Left ventricle myocardium inferior (tissue), 1 donor: ENCODE measurements at places on chromosomes 12 and 14. TPM values are rescaled to one million over a fixed set of nuclear protein-coding genes. Genes with fewer than 3 reads are reported as not detected.
A peak's percentile ranks its signal among the peaks of the same experiment; 100 is the strongest.

DNA sequence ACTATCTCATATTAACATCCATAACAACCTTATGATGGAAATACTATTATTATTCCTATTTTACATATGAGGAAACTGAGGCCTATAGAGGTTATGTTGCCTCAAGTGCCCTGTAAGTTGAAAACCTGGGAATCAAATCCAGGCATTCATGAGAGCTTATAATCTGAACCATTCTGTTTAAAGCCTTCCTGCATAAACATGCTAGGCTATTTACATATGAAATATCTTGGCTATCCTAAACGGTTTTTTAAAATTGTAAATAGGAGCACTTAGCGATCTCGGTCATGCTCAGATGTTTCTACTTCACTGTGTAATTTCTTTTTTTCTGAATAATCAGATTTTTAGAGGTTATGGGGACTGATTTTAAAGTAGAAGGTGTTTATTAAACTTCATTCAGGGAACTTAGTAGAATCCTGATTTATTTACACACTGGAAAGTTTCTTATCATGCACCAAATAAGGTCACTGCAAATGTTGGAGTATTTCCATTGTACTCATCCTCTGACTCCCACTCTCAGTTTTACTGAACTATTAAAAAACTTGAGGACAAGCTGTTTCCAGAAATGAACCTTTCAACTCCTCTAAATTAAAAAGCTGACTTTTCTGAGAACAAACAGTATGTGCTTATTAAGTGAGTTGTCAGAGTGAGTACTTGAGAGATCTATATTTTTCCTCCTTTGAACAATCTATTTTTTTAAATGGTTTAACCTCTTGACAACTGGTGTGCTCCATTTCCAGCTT is 141.7 kb downstream of the PIK3C2G start:
- DNase-seq = no peak

NINJ2 gene
- total RNA-seq = 4.6 TPM

GRCh38 chr12:254039-254438 is 8.6 kb downstream of the SLC6A13 start:
- no peak for DNase-seq

NKX2-1 gene
- total RNA-seq = not detected

CCDC196 gene
- total RNA-seq = not detected

OR10G2 gene
- not detected for total RNA-seq

DNA sequence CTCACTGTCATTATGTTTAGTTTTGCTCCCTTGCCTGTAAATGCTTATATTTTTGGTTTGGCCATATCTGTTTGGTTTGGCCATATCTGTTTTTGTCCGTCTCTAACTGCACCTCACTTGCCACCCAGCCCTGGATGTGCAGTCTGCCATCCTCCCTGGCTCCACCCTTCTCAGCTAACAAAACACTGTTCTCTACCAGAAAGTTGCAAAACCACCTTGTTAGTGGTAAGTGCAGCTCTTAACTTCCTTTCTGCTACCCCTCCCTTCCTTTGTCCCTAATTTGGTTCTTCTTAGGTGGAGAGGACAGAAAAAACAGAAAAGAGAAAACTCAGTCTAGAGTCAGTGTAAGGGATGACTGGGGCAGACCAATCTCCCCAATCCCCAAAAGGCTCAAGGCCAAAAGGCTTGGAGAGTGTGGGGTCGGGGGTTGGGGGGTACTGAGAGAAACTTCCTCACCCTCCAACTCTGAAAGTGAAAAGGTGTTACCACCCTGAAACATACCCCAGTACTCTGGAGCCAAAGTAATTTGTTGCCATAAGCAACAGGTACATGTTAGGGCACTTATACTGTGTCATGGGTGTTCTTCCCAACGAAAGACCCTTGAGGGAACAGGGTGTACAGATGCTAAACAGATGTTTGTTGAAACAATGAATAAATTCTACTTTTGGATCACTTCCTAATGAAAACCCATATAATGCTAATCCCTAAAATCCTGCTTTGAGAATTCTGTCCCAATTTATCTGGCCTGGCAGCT is 5.0 kb downstream of the BIN2 start:
- no peak for DNase-seq

- no peak for DNase-seq
These were observed 321.5 kb downstream of the TMEM117 start for GRCh38 chr12:44157359-44157758.

RTN1 gene
- 0.80 TPM for total RNA-seq

PRORP gene
- 23.6 TPM for total RNA-seq

DNA sequence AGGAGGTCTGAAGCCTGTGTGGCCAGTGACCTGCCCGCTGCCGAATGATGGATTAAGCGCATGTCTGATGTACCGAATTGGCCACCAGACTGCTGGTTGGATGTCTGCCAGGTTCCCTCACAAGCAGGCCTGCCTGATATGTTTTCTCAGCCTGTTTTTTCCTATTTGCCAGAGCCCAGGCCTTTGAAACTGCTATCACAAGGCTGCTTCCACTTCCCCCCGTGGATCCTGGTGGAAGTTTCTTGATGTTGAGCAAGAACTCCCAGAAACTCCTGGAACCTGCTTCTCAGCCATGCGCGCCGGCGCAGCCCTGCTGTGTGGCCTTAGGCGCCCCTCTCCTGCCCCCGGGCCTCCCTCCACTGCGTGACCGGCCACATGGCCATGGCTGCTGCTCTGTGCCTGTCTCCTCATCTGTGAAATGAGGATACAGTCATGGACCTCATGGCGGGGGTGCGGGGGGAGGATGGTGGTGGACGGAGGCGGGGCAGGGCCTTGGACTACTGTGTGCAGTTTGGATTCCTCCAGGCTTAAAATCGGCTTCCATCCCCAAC is 56.6 kb downstream of the CALM1 start:
- peak; percentile 24 for DNase-seq

DNA sequence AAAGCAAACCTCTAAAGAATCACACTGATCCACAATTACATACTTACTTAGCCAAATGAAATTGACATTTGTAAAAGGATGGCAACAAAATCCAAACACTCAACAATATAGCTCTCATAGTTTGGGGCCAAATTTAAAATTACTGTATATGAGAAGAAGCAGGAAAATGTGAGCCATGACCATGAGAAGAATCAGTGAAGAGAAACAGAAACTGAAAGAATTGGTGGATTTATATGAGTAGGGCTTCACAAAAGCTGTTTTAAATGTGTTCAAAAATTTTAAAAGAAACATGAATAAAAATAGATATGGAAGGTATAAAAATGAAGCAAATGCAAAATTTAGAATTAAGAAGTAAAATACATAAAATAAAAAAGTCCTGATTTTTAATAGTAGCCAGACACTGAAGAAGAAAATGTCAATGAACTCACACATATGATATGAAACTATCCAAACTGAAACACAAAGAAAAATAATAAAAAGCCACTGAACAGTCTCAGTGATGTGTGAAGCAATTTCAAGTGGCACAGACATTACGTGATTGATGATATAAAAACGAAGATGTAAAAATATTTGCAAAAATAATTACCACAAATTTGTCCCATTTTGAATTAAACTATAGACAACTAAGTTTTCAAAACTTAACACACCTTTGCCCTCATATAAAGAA is 87.9 kb upstream of the MDGA2 start:
- DNase-seq = no peak

SIRT4 gene
- total RNA-seq = 6.5 TPM

GRCh38 chr12:12365931-12366431 is 9.1 kb downstream of the BORCS5 start:
- DNase-seq = no peak

DNA sequence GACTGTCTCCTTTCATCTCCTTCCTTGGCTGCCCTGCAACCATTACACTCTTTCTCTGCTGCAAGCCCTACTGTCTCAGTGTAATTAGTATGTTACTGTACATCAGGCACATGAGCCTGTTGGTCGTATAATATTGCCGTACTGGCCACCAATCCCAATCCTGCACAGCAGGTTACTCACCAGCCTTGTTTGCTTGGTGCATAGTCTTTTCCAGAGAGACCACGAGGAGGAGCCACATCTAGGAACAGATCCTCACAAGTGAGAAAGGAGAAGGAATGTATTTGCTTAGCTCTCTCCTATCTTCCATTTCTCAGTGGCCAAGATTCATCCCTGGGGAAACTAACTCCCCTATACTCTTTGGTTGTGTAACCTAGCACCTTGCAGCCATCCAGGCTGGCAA is 33.0 kb upstream of the BICDL1 start:
- DNase-seq = no peak

DNA sequence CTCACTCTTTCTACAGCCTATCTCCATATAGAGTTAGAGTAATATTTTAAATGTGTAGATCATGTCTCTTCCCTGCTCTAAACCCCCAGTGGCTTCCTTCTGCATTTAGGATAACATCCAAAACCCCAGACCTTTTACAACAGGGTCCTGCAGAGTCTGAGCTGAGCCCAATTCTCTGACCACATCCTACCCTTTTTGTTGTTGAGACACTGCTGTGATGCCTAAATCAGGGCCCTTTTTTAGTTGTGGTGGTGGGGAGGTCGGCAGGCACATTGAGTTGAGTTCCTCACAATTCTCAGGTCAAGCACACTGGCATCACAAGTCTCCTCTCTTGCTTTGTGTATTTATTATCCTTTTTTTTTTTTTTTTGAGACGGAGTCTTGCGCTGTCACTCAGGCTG is 1.8 kb upstream of the DDX47 start:
- no peak for DNase-seq

GPR84 gene
- not detected for total RNA-seq

DNA sequence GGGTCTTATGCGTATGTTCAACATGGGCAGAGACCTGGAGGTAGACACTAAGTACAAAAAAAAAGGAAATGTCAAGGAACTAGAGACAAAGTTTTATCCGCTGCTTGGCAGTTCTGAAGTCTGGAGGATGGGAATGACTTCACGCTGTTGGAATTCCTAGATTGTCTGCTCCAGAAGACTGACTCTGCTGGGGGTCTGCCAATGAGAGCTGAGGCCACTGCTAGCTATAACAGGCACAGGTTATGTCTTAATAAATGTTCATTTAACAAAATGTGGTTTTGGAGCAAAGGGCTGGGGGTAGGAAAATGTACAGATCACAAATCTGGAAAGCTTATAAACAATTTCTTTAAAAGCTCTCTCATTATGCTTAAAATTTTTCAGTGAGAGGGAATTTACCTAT is 5.9 kb downstream of the RNASE8 start:
- no peak for DNase-seq

DNA sequence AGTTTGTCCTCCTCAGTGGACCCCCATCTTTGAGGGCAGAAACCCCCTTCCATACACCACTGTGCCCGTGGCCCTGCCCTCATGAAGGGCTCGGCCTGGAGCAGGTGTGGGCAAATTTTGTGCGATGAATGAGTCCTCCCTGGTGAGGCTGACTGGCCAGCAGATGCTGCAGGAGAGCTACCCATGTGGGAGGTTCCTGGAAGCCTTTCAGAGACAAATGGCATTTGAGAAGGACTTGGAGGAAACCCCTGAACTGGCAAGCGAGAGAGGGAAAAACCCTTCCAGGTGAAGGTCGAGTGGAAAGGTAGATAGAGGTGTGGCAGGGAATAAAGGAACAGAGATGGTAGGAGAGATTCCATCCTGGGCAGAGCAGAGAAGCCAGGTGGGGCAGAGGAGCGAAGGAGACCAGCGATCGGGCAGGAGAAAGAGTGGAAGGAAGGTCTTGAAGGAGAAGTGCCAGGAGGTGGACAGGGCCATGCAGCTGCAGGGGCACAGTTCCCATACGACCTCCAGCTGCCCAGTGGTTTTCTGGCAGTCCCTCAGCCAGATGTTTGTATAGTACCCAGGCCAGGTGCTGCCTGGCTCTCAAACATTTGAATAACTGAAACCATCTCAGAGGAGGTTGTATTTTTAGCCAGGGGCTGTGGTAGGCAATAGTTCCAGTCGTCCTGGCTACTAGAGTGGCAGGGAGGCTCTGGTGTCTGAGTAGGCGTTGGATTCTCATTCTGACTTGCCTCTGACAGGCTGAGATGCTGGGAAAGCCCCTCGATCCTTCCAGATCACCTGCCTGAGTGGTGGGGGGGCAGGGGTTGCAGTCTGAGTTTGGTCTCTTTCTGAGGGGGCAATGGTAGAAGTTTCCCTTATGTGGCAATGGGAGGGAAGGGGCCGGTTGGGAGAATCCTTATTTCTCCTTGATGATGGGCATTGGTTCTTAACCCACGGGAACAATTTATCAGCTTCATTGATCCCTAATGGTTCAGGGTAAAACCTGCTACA is 40.1 kb downstream of the FBXL14 start:
- DNase-seq = no peak

- DNase-seq = no peak
These were observed 109.8 kb upstream of the BCAT1 start for GRCh38 chr12:25058658-25059058.

GRCh38 chr12:115147916-115148315 is 463.9 kb upstream of the TBX3 start:
- no peak for DNase-seq

DNA sequence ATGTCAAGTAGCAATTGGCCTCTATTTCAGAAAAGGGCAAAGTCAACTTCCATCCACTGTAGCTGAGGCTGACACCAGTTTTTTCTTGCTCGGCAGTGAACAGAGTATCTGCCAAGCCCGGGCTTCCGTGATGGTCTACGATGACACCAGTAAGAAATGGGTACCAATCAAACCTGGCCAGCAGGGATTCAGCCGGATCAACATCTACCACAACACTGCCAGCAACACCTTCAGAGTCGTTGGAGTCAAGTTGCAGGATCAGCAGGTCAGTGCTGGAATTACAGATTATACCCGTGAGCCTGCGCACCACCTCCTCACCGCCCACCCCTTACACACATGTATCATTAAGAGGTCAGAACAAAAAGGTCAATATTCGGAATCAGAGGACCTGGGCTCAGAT is 19.4 kb downstream of the EVL start:
- DNase-seq = no peak

DNA sequence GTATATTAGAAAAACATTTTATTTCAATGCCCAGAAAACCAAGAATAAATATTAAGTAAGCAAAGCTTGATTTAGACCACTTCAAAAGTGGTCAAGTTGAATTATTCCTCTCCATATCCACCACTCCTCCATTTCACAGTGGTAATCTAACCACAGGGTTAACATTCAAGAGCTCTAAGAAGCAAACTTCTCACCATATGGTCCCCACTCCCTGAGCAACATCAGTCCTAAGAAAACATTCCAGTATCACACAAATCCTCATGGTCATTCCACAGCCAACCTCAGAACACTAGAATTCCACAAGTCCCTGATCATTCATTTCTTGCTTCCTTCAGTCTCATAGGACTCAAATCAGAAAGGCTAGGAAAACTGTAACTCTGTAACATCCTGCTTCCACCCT is 47.9 kb downstream of the ST8SIA1 start:
- DNase-seq = no peak

DNA sequence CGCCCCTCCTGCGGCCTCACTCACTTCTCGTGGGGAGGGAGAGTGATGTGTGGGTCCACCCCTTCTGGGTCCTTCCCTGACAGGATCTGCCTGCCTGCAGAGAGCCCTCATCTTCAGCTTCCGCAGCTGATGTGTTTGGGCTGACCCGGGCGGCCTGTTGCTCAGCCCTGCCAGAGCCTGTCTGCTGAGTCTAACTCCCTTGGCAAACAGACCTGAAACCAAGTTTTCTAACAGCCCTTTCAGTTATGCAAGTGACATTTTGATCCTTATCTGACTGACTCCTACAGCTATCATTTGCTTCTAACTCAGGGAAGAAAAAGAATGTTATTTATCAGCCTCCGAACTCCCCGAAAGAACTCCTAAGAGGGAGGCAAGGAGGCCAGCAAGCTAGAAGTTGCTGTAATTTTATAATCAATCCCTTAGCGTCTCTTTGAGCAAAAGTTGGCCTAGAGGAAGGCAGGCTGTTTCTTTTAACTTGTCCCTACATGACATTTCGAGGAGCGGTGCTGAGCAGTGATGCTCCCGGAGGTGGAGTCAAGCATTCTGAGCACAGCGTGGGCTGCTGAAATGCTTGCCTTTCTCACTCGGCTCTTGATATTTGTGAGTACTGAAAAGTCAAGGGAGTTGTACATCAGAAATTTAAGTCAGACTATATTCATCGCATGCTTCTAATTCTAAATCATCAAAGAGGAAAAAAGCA is 31.5 kb upstream of the CACNA2D4 start:
- no peak for DNase-seq

ANKRD33 gene
- total RNA-seq = not detected
